CD4-positive, alpha-beta T cell treated with Interleukin-17A for 1 hour (primary cell): ENCODE measurements at places on chromosomes 1 and 21.

DNA sequence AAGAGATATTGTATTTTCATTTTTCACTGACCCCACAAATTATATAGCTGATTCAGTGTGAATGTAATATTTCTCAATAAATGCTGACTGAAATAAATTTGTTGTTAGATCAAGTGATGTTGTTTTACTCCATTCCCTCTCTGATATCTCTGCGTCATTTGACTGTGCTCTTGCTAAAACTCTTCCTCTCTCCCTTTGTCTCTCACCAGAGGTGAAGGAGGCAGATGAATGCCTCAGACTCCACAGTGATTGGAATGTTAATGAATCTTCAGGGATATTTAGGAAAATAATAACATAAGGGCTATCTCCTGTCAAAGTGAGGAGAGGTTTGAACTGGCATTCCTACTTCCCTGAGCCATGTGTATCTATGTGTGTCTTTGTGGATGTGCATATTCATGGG lies 3.7 kb downstream of the CD1E start:
- DNase-seq, result no peak

DNA sequence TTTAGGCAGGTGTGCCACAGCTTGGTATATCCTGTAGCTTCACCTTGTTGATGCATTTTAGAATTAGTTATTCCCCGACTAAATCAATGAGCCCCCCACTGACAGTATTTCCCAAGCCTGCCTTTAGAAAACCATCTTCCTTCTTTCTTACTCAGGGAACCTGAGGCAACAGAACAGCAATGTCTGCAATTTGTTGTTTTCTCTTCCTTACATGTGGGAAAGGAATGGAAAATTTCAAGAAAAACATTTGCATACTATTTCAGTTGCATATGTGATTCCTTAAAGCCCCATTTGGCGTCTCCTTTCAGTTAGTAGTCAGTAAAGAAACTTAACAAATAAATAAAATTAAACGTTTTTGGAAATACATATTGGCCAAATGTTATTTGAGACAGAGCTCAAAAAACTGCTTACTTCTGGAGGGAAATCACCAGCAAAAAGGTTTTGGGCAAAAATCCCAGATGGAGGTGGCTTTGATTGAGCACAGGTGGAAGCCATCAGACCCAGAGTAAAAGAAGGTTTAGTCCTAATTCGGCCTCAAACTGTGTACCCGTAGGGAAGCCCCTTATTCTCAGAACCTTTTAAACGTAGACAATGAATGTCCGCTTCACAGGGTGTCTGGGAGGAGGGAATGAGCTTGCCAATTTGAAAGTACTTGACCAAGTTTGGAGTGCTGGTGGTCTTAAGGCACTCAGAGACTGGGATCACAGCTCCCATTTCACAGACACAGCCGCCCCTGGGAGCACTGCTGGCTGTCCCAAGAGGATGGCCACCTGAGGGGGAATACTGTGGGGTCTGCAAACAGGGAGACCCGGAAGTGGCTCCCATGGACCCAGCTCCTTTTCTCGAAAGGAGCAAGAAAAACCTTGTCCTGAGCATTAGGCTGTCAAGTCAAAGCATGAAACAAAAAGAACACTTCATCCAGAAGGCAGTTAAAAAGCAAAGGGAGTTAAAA lies 9.4 kb downstream of the LHX4 start:
- DNase-seq, result no peak

DNA sequence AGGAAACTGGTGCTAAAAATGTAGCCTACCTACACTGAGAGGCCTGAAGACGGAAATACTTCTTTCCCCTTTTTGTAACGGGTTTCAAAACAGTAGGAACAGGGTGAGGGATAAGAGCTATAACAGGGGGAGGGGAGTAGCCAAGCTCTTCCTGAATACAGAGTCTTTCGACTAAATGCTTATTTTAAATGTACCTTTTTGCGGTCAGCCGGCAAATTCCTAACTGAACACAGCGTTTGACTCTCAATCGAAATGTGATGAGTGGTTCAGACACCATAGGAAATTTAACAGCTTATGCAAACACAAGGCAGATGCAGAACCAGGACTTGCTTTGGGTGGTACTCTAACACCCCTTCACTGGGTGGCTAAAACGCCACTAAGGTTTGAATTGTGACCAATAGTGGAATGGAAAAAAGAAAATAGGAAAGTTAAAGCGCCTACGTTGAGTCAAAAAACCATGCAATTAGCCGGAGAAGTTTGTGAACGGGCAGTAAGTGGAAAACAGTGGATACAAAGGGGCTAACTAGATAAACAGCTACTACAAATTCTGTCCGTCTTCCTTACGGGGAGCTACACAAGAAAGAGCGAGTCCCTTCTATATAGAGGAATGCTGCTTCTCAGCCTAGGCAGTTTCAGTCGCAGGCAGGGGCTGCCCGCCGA lies 1.7 kb downstream of the EGLN1 start:
- peak; percentile 1 for DNase-seq

GRCh38 chr1:236853921-236854604 lies 59.0 kb downstream of the MTR start:
- DNase-seq, result no peak

GRCh38 chr1:22557341-22557950 lies 5.8 kb upstream of the EPHA8 start:
- no peak for DNase-seq

- DNase-seq, result no peak
These were observed 32.6 kb downstream of the LRP8 start for GRCh38 chr1:53295295-53295694.

- DNase-seq, result no peak
These were observed 26.3 kb upstream of the KIAA0040 start for GRCh38 chr1:175218786-175219434.

GRCh38 chr1:43689289-43689688 lies 18.0 kb upstream of the ST3GAL3 start:
- DNase-seq, result no peak

DNA sequence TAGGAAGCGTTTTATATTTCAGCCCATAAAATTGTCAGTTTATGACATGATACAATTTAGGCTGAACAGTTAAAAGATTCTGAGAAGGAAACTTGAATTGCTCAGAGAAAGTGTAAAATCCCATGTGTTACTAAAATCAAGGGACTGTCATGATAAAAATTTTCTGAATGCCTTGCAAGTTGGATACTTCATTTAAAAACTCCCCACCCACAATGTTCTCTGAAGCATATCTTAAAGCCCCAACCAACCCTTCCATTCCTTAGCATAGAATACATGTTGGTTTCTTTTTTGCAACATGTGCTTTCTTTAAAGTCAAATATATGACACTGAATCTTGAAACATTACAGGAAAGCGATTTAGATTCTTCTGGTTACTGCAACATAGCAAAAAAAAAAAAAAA lies 97.4 kb downstream of the MRPL39 start:
- no peak for DNase-seq

- no peak for DNase-seq
These were observed 65.1 kb downstream of the GADD45A start for GRCh38 chr1:67749844-67750690.

- no peak for DNase-seq
These were observed 104.1 kb downstream of the CSMD2 start for GRCh38 chr1:34060901-34061415.

DNA sequence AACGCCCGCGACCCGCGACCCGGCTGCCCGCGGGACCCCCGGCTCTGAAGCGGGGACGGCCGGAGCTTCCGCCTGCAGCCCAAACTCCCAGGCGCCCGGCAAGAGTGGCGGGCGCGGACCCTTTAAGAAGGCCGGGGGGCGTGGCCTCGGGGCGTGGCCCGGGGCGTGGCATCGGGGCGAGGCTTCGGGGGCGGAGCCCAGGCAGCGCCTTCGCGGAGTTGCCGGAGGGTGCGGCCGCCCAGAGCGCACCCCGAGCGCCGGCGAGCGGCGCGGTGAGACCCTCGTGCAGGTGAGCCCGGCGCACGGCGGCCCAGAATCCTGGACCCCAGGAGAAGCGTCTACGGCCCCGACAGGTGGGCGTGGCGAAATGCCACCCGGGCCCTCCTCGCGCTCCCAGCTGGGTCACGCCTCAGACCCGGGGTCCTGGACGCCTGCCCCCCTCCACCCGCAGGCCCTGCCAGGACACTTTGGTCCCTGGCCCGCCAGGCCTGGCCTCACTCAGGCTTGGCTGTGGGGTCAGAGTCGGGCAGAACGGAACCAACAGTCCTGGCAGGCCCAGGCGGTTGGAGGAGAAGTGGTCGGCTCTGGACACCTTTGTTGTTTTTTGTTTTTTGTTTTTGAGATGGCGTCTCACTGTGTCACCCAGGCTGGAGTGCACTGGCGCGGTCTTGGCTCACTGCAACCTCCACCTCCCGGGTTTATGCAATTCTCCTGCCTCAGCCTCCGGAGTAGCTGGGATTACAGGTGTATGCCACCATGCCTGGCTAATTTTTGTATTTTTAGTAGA lies 14.4 kb downstream of the RNF223 start:
- peak; percentile 90 for DNase-seq

DNA sequence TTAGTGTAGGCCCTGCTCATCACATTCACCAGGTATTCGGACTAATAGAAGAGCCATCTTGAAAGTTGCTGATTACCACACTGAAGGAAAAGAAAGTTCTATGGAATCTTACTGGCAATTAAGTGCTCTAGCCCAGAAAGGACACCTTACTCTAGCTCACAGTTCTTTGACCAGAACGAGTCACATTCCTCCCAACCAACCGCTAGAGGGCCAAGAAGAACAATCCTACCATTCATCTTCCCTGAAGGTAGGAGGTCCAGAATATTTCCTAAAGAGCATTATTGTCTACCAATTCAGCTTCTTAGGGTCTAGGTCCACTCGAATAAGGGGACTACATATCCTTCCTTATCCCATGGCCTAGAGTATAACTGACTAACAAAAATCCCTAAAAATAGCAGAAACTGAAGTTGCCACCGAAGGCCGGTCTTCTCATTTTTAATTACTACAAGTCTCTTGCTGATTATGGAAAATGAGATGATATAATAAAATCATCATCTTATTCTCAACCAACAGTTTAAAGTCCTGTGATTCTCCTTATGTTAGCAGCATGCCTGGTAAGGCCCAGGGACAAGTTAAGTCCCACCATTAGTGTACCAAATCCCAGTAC lies 2.7 kb upstream of the FMO1 start:
- DNase-seq, result peak; percentile 41

DNA sequence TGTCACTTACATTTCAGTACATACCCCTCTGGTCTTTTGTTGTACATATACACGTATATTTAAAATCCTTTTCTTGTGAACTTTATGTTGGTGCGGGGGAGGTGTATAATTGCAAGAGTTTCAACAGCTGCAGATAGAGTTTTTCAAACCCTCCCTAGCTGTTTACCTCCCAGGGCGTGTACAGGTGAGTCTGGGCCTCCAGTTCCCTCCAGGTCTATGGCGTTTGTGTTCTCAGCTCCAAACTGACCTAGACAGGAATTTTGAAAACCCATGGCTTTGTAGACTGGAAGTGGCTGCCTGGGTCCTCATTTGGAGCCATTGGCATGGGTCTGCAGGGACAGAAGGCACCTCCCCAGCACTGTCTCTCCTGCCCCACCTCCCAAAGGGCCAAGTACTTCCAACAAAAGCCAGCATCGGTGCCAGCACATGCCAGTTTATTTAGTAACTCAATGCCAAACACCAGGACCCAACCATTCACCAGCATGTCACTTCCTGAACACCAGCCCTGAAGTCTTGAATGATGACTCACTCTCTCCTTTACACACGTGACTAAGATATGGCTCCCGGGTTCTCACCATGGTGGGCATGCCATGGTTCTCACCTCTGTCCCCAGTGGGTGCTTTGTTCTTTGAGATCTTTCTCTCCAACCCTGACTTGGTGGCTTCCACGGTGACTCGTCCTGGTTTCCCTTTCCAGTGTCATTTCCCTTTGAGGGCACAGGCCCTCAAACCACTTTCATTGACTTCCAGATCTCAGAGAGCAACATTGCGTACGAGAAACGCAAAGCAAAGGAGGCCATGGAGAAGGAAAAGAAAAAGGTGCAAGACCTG lies 57.3 kb upstream of the EFHD2 start:
- DNase-seq, result peak; percentile 50

GRCh38 chr1:247371801-247372259 lies 40.2 kb upstream of the ZNF496 start:
- DNase-seq, result no peak

- DNase-seq, result peak; percentile 86
These were observed 179.4 kb downstream of the HIVEP3 start for GRCh38 chr1:41739061-41739955.

- DNase-seq, result no peak
These were observed 319.1 kb downstream of the CAMTA1 start for GRCh38 chr1:7104339-7104738.

- DNase-seq, result no peak
These were observed 375.1 kb downstream of the NPHP4 start for GRCh38 chr1:5617179-5617520.

DNA sequence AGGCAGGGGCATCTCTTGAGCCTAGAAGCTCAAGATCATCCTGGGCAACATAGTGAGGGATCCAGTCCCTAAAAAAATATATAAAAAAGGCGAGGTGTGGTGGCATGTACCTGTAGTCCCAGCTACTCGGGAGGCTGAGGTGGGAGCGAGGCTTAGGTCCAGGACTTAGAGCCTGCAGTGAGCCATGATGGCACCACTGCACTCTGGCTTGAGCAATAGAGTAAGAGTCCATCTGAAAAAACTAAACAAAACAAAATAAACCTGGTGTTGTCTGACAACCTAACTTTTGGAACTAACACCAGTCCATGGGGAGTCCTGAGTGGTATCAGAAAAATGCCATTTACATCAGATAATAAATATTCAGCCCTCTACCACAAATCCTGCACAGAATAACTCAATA lies 110.1 kb upstream of the NRIP1 start:
- DNase-seq, result no peak

DNA sequence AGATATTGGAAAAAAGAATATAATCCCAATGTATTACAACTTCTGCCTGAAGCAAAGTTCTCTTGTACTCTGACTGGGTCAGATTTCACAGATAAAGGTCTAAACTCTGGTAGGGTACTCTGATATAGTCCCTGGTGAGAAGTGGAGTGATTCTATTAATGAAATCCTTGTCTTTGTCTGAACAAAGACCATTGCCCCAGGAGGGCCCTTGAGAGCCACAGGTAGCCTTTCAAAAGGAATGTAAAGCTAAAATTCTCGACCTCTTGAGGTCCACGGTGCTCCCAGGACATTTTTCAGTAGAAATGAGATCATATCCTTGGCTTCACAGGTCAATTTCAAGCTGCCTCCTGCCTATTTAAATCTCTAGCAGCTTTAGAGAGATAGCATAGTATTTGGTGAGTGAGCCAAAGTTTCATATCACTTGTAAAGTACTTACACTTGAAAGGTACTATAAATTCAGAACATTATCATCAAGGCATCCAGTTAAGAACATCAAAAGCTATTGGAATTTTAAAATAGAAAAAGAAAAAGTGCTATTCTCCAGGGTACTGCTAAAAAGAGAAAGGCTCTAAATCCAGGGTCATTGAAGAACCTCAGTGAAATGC lies 10.1 kb downstream of the TNNI3K start:
- DNase-seq, result no peak

- DNase-seq, result no peak
These were observed 66.0 kb upstream of the CR1L start for GRCh38 chr1:207578796-207579435.

GRCh38 chr1:202112859-202113689 lies 9.6 kb upstream of the GPR37L1 start:
- DNase-seq, result no peak

DNA sequence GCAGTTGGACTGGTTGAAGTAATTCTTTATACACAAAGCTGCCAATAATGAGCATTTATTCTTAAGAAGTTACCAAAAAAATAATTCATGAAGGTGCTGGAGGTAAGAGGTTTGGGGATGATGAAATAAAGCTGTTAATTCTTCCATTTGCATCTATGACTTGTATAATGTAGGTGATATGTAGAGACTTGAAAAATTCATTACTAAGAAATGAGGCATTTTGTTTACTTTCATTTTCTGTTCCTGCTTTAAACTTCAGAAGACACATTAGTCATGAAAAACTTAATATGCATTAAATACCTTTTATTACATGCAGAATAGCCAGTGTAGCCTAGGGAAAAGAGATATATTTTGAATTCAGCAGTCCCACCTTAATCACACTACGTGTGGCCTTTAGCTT lies 214.2 kb downstream of the SLC44A5 start:
- no peak for DNase-seq
